GM13976 (cell line): ENCODE measurements at places on chromosomes 7 and 10.

DNA sequence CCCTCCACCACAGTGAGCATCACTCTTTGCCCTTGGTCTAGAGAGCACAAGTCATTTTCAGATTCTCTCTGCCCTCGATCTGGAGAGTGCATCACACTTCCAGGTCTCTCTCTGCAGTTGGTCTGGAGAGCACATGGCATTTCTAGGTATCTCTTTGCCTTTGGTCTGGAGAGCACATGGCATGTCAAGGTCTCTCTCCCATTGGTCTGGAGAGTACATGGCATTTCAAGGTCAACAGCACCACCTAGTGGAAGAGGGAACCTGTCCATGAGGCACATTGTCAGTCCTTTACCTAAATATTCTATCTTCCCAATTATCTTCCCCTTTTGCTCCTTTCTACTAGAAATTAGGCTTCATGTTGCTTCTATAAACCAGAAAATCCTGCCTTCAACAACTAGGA, 1139.4 kb downstream of the XPNPEP1 start:
- DNase-seq: peak; percentile 6

DNA sequence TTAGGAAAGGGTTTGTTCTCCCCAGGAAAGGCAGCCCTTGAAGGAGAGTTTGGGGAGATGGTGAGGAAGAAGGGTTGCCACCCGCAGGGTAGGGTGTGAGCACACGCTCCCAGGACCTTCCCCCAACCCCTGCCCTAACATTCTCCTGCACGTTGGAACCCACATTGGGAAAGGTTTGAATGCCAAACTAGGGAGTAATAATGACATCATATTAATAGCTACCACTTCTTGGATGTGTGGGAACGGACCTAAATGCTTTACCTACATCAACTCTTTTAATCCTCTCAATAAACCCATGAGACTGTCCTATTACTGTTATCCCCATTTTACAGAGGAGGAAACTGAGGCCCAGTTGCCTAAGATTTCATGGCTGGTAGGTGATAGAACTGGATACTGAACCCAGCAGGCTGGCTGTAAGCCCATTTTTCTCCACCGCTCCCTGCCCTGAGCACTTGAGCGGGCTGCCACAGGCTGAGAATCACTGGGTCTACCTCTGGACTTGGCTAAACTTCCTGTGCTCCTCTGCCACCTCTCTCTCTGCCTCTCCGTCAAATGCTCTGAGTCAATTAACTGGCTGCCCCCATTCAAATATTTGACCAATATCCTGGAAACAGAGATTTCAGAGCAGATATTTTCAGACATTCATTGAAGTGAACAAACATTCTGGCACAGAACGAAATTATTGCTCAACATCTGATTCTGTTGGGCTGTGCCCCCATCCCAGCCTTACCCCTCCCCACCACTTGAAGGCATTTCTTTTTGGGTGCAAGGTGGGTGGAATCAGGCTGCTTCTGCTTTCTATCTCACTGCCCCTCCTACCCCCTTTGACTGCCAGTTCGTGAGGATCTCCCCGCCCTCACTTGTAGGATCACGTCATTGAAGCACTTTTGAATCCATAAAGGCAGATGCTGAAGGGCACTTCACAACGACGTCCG, 129.7 kb downstream of the C10orf105 start:
- no peak for DNase-seq

GRCh38 chr7:14748461-14748860, 154.1 kb downstream of the DGKB start:
- no peak for DNase-seq

GRCh38 chr7:18508443-18509427, 13.2 kb downstream of the HDAC9 start:
- DNase-seq: peak; percentile 34

- DNase-seq: no peak
These were observed 52.5 kb upstream of the GRB10 start for GRCh38 chr7:50835156-50835555.

DNA sequence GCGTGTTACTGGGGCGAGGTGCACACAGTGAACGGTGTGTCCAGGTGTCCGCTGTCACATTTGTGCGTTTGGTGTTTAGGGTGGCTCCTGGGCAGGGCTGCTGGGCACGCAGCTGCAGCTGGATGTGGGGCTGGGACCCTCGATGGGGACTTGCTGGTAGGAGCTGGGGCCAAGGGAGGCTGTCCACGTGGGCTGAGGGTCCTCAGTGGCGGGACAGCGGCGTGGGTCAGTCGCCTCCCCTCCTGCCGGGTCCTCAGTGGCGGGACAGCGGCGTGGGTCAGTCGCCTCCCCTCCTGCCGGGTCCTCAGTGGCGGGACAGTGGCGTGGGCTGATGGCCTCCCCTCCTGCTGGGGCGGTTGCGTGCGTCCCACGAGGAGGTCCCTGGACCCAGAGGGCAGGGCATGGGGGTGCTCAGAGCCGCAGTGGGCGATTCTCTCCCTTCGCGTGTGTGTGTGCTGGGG, 68.5 kb downstream of the INPP5A start:
- DNase-seq: no peak

GRCh38 chr10:21138769-21139340, 241.7 kb upstream of the NEBL start:
- DNase-seq: no peak

DNA sequence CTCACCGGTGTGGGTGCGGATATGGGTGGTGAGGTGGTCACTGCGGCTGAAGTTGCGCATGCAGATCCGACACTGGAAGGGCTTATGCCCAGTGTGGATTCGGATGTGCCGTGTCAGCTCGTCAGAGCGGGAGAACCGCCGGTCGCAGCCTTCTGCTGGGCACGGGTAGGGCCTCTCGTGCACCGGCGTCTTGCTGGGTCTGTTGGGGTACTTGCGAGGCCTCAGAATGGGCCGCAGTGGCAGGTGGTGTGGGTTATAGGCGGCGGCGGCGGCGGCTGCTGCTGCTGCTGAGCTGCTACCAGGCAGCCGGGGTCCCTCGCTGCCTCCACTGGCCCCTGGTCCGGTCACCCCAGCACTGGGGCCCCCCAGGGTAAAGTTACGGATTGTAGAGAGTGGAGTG, 2.7 kb downstream of the EGR2 start:
- DNase-seq: no peak

DNA sequence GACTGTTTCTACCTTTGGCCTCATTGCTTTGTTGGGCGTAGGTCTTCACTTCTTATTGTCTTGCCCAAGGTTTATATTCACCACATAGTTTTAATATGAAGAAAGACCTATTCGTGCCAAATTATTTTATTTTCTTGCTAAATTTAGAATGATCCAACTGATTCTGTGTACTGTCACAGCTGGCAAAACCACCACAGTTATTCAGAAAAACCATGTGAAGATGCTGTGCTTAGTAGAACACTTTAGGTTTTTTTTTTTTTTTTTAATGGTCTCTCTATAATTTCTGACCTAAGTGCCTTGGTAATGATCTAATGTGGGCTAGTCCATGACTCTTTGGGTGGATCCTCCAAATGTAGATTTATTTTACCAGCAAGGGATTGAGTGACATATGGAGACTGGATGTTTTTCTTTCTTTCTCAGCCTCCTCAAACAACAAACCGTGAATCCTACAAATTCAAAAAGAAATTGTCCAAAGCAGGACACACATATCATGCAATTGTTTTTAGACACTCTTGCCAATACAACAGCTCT, 243.8 kb downstream of the DYNC1I1 start:
- no peak for DNase-seq

GRCh38 chr10:19785366-19785765, 30.9 kb upstream of the PLXDC2 start:
- no peak for DNase-seq

GRCh38 chr7:157936976-157937375, 600.2 kb downstream of the DNAJB6 start:
- no peak for DNase-seq

DNA sequence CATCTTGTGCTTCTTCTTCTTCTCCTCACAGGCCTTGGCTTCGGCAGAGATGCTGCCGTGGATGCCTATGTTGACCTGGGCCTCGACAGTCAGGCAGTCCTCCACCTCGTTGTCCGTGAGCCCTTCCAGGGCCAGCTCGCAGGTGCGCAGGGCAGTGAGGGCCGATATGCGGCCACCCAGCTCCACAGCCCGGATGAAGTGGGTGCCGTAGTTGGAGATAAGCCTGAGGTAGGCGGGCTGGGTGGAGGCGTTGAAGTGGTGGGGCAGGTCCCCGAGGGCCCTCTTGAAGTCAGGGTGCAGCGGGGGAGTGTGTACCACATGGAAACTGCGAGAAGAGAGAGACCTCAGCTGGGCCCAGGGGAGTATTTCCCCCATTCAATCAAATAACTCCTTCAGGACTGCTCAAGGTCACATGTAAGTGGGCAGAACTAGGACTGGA, 3.7 kb downstream of the PRF1 start:
- DNase-seq: no peak

DNA sequence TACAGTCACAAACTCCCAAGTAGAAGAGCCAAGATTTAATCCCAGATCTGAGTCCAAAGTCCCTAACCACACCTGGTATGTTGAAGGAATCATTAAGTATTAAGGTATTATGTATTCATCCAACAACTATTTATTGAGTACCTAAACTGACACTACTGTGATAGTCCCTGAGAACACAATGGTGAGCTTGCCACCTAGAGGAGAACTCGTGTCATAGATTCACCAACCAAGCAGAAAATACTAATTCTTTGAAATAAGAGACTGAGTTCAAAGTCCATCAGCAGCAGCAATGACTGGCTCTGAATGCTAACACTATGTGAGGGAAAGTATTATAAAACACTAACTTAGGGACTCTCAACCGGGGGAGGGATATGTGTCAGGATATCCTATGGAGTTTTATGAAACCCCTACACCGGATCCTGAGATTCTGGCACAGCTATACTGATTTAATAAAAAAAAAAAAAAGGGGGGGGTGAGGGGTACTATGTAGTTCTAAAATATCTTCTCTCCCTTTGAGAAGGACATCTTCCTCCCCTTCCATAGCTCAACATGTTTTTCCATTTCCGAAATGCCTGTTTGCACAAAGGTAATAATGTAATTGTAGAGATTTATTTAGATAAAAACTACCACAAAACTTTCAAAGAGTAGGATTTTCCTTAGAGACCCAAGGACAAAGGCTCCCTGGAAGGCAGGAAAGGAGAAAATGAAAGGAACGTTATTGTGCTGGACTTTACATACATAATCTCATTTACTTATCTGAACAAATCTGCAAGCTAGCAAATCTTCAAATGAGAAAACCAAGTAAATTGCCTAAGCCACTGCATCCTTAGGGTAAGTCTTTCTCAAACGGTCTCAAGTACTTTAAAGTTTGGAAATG, 1.6 kb downstream of the NCOA4 start:
- DNase-seq: peak; percentile 66

- no peak for DNase-seq
These were observed 69.5 kb upstream of the IL6 start for GRCh38 chr7:22657479-22657878.

DNA sequence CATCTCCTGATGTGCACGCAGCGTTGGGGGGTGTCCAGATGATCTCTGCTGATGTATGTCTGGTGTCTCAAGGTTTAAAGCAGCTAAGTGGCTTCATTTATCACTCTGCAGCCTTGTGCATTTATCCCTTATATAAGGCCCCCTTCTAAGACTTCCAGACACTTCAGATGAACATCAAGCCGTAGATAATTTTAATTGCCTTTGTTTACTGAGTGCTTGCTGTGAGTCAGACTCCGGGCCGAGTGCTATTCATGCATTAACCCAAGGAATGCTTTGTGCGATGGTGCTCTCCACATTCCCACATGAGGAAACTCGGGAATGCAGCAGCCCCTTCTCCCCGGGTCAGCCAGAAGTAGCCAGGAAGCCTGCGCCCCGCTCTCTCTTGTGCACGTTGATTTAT, 328.6 kb upstream of the COBL start:
- DNase-seq: no peak

DNA sequence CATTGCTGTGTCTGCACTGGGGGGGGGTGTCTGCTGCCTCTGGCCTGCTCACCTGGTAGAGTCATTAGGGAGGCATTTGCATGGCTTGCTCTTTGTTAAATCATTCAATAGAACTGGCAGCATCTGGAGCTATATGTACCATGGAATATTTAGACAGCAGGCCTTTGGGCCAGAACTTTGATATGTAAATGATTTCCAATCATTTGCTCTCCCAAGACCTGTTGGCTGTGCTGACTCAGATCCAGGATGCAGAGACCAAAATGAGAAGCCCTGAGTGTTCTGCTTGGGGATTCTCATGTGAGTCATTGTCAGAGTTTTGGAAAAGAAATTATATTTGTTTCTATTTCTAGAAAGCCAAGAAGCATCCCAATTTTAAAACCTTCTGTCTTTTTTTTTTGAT, 257.6 kb upstream of the IGFBP3 start:
- no peak for DNase-seq

DNA sequence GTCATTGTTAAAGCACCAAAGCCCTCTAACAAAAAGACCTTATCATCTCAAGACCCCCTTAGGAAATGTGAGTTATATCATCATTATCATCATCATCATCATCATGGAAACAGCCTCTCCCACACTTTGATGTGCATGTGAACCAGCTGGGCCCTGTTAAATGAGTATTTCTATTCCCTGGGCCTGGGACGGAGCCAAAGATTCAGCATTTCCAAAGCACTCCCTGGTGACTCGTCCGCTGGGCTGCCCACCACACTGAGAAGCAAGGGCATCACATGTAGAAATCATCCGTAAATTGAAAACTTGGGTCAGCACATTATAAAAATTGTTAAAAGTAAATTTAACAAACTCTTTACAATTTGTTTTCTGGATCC, 88.6 kb downstream of the PTPRN2 start:
- no peak for DNase-seq

DNA sequence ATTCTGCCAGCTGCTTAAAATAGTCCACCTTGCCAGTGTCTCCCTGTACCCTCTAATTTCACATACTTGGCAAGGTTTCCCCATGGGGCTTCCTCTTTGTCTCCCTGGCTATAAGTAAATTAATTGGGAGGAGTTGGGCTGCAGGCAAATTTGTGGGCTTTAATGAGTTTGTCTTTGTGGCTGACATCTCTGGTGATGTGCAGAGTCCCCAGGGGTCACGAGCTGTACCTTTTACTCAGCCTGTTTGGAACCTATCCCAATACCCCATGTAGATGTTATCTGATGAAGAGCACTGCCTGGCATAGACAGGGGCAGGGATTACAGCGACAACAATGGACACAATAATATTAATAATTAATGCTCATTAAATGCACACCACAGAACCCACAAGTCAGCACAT, 132.5 kb downstream of the SLIT1 start:
- DNase-seq: no peak

DNA sequence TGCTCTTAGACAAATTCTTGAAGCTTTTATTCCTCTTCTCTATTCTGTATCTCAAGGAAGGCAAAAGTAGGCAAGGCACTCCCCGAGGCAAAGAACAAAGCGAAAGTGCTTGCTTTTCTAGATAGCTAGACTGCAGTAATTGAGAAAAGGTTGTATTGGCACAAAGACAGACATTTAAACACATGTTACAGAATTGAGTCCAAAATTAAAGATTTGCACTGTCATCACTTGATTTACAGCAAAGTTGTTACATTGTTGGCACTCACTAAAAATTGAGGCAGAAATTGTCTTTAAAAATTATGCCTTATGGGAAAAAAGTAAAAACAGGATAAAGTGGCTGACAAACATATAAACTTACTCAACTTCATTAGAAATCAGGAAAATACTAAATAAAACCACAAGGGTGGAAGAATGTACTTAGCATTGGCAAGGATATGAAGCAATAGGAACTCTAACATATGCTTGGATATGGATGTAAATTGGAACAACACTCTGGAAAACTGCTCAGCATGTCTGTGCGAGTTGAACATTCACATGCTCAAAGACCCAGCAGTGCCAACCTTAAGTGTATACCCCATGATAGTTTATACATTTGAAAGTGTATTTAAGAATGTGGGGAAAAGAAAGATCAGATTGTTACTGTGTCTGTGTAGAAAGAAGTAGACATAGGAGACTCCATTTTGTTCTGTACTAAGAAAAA, 491.3 kb downstream of the GLRX3 start:
- no peak for DNase-seq
